ENCODE measurements at places on chromosomes 4 and X. TPM values are rescaled to one million over a fixed set of nuclear protein-coding genes. Genes with fewer than 3 reads are reported as not detected.

DNA sequence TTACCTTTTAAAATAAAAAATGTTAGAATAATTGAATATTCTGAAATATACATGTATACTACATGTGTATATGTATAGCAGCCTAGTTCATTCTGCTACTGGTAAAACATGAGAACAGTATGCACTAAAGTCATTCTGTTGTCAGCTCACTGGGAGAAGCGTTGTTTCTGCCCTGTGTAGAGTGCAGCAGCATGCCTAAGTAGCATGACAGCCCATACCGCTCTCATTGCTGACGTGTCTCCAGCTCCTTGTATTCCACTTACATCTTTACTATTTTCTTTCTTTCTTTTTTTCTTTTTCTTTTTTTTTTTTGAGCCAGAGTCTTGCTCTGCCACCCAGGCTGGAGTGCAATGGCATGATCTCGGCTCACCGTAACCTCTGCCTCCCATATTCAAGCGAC, 90.7 kb downstream of the KLHL8 start:
- no peaks in the 10 kb centered on the region for H3K27me3 ChIP-seq
- H3K4me1 ChIP-seq: no peaks in the 10 kb centered on the region
- peaks cover 21% of the 10 kb centered on the region for H3K36me3 ChIP-seq
- no peak for DNase-seq

DNA sequence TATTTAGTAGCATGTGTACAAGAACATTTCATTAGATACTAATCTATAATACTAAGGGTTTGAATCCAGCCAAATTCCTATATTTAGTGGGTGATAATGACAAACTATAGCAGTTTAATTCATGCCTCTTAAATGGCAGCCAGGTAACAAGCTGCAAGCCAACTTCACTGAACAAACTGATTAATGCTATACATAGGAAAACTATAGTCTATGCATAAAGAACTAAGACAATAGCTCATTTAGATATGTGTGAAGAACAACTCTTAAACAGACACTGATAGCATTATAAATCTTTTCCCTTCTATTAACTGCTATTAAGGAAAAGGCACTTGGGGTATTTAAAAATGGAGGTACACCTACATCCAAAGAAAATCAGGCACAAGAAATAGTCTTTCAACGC, 19.1 kb downstream of the ACSL1 start:
- peaks cover 5% of the 10 kb centered on the region for H3K4me1 ChIP-seq
- no peak for DNase-seq
- no peak overlapping the region for H3K4me3 ChIP-seq
- H3K27me3 ChIP-seq: no peaks in the 10 kb centered on the region

GRCh38 chrX:1781766-1782165, 166.9 kb downstream of the ASMT start:
- no peak overlapping the region for H3K4me3 ChIP-seq
- H3K4me1 ChIP-seq: no peaks in the 10 kb centered on the region
- H3K36me3 ChIP-seq: no peaks in the 10 kb centered on the region
- no peaks in the 10 kb centered on the region for H3K27me3 ChIP-seq
- H3K27ac ChIP-seq: no peak overlapping the region

DNA sequence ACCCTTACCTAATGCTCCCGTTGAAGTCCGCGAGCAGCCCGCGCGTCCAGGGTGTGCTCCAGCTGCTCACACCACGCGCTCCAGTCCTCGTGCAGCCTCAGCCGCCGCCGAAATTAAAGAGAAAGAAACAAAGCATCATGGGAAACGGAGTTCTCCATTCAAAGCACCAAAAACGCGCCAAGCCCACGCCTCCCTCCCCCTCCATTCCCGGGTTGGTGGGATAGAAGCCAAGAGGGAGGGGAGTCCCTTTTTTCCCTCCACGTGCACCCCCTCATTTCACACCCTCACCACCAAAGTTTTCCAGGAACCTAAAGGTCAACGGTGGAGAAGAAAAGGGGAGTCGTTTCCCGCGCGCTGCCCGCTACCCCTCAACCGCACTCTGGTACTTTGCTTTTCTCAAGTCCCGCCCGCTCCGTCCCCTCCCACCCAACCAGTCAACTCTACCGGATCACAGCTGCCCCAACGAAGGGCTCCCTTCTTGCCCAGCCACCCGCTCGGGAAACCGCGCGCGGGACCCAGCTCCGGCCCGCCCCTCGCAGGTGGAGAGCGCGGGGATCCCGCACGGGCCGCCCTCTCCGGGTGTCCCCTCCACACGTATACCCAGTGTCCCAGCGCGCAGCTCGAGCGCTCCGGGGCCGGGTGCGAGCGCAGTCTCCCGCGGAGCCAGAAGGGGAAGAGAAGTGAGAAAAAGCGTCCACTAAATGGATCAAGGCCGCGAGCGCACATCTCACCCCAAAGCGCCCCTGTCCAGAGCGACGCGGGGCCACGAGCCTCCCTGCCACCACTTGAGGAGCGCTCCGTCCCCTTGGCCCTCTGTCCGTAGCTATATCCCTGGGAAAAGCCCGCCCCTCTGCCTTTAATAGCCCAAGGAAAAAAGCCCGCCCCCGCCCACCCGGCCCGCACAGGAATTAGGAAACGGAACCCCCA, 65.1 kb upstream of the CCDC160 start:
- H3K4me1 ChIP-seq: no peaks in the 10 kb centered on the region
- no peaks in the 10 kb centered on the region for H3K27me3 ChIP-seq
- H3K27ac ChIP-seq: no peak overlapping the region
- DNase-seq: no peak
- no peaks in the 10 kb centered on the region for H3K36me3 ChIP-seq

Gene XAGE1B
- total RNA-seq: not detected

Gene DCK
- 50.5 TPM for total RNA-seq

Gene GPR119
- total RNA-seq: not detected

Gene TAF1
- 30.9 TPM for total RNA-seq

All from SJCRH30 (cell line).